Natural killer cell (primary cell): ENCODE measurements at places on chromosomes 16 and 17. TPM values are rescaled to one million over a fixed set of nuclear protein-coding genes. Genes with fewer than 3 reads are reported as not detected.

The WNT9B gene
- not detected for total RNA-seq

The CCDC200 gene
- 0.64 TPM for total RNA-seq

The OR1F1 gene
- not detected for total RNA-seq

The NETO2 gene
- 0.40 TPM for total RNA-seq

The TP53TG3F gene
- not detected for total RNA-seq

The RHBDL3 gene
- 0.21 TPM for total RNA-seq

The CLCN7 gene
- total RNA-seq: 117 TPM

The ABCA3 gene
- total RNA-seq: 16.6 TPM

The AANAT gene
- total RNA-seq: not detected

The KRTAP17-1 gene
- total RNA-seq: not detected

The KRT17 gene
- not detected for total RNA-seq

The IKZF3 gene
- 162 TPM for total RNA-seq
